ENCODE measurements at places on chromosomes 4 and X.

DNA sequence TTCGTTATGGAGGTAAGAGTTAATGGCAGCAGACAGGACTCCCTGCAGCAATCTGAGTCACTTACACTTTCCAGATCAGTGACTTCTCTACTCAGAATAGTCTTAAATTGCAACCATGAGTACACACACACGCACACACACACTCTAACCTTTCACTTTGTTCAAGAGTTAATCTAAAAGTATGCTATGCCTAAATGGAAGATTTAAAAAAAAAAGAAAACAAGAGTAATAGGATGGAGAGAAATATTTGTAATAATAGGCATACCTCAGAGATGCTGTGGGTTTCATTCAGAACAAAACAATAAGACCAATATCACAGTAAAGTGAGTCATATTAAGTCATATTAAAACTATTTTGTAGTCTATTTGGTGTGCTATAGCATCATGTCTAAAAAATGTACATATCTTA lies 969.1 kb upstream of the PCDH10 start:
- no peak for ATAC-seq

DNA sequence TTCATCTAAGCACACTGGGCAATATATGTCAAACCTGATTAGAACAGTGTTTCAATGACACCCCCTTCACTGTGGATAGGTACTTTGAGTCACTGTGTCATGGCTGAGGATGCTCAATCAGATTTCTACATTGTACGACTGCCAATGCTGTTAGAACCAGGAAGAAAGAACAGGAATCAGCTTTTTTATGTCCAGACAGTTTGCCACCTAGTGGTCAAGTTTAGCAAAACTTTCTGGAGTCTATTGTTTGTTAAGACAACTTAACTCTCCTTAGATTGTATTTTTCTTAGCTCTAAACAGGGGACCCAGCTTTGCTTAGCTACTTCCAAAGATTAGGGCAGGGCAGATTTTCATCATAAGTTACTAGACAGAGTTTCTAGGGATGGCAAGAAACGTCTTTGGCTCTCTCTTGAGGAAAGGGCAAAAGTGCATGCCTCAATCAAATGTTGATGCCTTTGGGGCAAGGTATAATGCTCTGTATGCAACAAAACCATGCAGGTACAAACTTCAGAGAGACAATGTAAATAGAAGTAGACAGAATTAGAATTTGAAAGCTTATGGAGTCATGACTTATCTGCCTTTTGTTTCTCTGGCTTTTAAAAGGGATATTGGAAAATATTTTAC lies 40.5 kb upstream of the BMP3 start:
- ATAC-seq = peak; percentile 23

DNA sequence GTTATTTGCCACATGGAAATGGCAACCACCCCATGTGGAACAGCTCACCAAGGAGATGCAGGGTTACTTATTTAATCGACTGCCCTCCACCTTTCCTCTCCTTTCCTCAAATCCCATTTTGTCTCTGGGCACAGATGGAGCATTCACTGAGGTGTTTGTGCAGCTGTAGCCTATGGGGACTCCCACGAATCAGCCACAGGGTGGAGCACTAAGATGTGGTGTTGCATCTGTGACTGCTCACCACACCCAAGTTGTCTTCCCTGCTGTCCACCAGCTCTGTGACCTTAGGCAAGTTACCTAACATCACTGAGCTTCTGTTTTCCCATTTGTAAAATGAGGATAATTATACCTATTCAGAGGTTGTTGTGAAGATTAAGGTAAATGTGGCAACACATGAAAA lies 252.4 kb upstream of the CPEB2 start:
- ATAC-seq = peak; percentile 94

GRCh38 chr4:139596034-139596683 lies 40.1 kb upstream of the SETD7 start:
- ATAC-seq = peak; percentile 80

DNA sequence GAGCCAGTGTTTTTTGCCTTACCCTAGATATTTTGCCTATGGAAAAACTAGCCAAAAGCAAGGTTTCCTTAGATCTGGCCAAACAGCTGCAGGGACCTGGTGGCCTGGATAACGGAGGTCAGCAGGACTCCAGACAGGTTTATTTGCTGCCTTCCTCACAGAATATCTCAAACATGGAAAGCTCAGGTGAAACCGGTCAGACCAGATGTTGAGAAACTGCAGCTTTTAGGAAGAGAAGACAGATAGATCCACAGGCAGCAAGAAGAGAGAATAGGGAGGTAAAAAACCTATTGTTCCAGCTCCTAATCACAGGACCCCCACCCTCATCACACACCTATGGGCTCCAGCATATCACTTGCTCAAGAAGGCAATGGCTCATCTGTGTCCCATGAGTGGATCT lies 16.2 kb downstream of the SLC16A2 start:
- ATAC-seq = peak; percentile 35

- peak; percentile 93 for ATAC-seq
Measured at GRCh38 chrX:24494647-24495075, 29.6 kb downstream of the PDK3 start.

- ATAC-seq = peak; percentile 97
Measured at GRCh38 chr4:172982151-172982590, 186.4 kb upstream of the GALNT7 start.

DNA sequence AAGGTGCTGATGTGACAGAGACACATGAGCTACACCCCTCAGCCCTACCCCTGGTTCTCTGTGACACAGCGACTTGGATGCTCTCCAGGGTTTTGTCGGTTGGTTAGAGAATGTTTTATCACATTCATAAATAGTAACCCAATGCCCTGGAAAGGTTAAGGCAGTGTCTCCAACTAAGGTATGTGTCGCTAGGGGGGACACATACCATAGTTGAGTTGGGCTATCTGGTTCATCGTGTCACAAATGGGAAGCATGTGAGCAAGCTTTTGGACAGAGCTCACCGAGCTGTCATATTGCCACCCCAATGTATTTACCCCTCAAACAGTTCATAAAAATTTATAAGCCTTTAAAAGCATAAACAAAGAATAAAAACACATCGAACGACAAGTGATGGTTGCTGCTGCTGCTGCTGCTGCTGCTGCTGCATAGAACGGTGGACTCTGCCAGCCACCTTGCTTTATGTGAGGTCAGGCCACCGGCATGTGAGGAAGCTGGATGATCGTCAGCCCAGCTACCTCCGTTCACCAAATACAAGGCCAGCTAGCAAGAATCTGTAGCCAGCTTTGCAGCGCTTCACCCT lies 55.9 kb downstream of the STOX2 start:
- no peak for ATAC-seq

Measured in esophagus mucosa (tissue), 1 donor.